ENCODE measurements at places on chromosomes 11 and 22.
A peak's percentile ranks its signal among the peaks of the same experiment; 100 is the strongest.

GRCh38 chr11:35404388-35404775 is 15.0 kb downstream of the SLC1A2 start:
- peak; percentile 39 for DNase-seq

DNA sequence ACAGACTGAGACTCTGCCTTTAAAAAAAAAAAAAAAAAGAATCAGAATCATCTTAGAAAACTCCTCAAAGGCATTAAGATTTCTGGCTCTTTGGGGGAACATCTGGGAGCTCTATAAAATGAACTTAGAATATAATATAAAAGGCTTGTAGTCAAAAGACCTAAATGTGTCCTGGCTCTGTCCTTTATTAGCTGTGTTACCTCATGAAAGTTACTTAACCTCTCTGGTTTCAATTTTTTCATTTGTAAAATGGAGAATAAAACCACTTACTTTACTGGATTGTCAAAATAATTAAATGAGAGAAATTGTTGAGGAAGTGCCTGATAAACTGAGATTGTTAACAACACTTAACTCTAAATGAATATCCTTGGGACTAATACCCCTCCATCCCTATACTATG is 81.8 kb downstream of the FAM168A start:
- no peak for DNase-seq

DNA sequence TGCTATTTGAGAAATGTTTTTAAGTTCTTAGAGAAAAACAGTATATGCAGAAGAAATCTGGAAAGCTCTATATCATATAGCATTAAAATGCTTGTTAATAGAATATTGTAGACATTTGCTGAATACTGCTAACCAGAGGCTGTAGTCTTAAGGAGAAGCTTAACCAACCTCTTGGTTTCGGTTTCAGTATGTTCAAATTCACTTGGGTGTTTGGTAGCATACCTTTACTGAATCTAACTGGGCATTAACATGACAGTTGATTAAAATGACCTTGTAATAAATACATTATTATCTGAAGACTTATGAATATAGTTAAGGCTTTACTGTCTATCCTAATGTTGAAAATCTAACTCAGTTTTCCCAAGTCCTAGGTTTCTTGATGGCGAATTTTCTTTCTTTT is 5.4 kb downstream of the PCF11 start:
- peak; percentile 79 for DNase-seq

- DNase-seq = no peak
Measured at GRCh38 chr11:133840479-133840941, 4.8 kb downstream of the SPATA19 start.

GRCh38 chr11:121367001-121367843 is 74.7 kb downstream of the SC5D start:
- peak; percentile 89 for DNase-seq

- DNase-seq = no peak
Measured at GRCh38 chr11:95575517-95575916, 214.1 kb downstream of the FAM76B start.

- DNase-seq = no peak
Measured at GRCh38 chr11:69283446-69283845, 10.5 kb upstream of the MYEOV start.

DNA sequence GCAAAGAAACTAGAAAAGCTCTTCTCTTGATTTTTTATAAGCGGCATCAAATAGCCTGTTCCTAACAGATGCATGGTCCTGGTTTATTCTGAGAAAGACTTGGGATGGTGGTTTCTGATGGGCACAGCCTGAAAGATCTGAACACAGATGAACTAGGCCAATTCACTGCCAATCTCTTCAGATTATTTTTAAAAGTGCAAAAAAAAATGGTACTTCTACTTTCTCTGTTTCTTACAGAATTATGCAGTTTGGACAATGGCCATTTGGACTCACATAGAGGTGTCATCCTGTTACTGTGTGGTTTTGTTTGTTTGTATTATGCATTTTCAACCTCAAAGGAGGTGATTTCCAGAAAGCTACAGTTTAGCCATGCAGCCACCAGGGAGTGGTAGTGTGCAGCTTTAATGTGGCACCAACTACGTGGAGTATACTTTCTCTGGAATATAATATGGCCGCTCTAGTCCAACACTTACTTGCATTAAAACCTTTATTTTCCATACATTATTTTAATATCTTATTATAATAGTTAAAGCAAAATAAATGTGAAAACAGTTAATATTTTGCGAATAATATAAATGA is 469.8 kb upstream of the KIRREL3 start:
- peak; percentile 39 for DNase-seq

DNA sequence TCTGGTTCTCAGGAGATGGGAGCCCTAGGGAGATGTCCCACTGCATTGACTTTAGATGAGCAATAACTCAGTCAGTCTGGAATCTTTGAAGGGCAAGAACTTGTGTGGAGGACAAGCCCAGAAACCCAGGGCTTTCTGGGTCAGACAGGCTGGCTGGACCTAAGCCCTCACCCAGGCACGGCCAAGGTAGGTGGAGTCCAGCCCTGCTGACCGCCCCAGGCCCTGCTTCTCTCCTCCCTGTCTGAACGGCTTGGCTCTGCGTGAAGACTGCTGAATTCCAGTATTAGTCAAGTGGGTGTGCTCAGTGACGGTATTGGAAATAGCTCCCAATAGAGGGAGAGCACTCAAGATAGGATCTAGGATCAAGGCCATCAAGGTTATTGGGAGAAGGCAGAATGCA is 6.1 kb downstream of the CXCR5 start:
- no peak for DNase-seq

DNA sequence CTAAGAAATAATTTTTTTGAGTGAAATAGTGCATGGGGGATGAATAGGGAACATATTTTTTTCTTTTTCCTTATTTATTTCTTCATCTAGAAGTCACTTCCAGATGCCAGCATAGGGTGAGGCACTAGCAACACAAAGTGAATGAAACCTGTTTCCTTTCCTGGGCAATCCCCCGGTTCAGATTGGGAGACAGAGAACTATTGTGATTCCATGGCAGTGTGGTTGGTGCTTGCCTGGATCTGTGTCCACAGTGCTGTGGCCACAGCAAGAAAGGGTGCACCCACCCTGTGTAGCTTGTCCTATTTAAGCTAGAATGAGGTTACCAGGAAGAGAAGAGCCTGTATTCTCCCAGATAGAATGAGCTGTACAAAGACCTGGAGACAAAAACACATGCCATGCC is 57.6 kb downstream of the SLC5A1 start:
- no peak for DNase-seq

GRCh38 chr11:121415856-121416255 is 36.3 kb upstream of the SORL1 start:
- no peak for DNase-seq

- DNase-seq = no peak
Measured at GRCh38 chr11:134578807-134579723, 167.0 kb upstream of the B3GAT1 start.

DNA sequence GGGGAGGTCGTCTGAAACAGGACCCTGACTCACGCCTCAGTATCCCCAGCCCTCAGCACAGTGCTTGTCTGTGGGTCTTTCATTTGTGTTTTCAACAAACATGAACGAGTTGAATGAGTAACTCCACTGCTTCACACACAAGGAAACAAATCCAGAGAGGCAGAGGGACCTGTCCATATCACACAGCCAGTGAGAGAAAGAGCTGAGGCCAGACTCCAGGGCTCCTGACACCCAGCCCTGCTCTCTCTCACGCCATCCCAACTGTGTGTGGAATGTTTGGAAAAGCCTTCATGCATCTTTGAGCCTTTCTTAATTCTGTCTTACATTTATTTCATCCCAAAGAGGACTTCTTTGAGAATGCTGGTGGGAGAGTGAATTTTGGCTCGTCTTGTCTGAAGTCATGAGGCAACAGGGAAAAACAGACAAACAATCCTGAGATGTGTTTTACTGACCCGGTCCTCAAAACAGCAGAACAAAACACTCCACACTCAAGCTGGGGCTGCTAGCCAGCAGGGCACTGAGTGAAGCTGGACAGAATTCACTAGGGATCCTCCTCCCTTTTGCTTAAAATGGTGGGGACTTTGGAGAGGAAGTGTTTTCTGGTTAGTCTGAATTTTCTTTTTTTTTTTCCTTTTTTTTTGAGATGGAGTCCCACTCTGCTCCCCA is 19.7 kb upstream of the ALG8 start:
- no peak for DNase-seq

DNA sequence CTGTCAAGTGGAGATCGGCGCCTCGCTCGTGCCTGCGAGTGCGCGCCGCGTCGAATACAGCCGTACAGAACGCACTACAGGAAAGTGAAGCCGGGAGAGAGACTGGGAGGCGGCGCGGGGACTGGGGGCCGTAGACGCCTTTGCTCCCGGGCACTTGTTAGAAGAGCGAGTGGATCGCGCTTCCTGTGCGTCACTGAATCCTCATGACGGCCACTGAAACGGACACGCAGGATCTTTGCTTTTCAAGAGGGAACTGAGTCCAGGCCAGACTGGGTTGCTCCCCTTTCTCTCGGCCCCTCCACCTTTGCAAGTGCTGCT is 314 bp downstream of the RIC8A start:
- DNase-seq = no peak

DNA sequence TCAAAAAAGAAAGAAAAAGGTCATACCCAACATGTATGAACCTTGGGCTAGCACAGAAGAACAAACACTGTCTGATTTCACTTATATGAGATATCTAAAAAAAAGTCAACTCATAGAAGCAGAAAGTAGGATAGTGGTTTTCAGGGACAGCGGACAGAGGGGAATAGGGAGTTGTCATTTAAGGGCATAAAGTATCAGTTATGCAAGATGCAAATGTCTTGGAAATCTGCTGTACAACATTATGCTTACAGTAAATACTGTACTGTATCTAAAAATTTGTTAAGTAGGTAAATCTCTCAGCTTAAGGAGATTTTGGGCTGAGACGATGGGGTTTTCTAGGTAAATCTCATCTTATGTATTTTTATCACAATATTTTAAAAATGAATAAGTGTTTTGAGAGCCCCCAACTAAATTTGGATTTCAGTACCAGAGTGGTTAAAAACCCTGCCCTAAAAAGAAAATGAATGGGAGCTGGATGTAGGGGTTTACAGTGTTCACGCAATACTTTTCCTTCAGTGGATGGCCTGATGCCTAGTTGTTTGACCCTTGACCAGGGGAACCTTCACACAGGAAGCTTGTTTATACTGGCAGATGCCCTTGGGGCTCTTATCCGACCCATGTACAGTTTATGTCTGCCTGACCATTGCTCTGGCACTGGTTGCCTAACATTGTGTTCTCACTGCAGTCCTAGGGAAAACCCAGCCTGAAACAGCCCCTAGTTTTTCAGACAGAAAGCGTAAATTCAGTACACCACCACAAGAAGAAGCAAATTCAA is 34.8 kb downstream of the SLC22A9 start:
- no peak for DNase-seq

- DNase-seq = peak; percentile 72
Measured at GRCh38 chr22:35150183-35151107, 84.5 kb downstream of the ISX start.

GRCh38 chr11:74434528-74434927 is 32.8 kb downstream of the KCNE3 start:
- no peak for DNase-seq

- DNase-seq = peak; percentile 76
Measured at GRCh38 chr11:77602381-77603088, 12.8 kb downstream of the AQP11 start.
